ENCODE measurements at places on chromosomes 3 and 15. TPM values are rescaled to one million over a fixed set of nuclear protein-coding genes. Genes with fewer than 3 reads are reported as not detected.

GRCh38 chr15:80474224-80475215 lies 70.3 kb downstream of the ARNT2 start:
- DNase-seq: no peak

DNA sequence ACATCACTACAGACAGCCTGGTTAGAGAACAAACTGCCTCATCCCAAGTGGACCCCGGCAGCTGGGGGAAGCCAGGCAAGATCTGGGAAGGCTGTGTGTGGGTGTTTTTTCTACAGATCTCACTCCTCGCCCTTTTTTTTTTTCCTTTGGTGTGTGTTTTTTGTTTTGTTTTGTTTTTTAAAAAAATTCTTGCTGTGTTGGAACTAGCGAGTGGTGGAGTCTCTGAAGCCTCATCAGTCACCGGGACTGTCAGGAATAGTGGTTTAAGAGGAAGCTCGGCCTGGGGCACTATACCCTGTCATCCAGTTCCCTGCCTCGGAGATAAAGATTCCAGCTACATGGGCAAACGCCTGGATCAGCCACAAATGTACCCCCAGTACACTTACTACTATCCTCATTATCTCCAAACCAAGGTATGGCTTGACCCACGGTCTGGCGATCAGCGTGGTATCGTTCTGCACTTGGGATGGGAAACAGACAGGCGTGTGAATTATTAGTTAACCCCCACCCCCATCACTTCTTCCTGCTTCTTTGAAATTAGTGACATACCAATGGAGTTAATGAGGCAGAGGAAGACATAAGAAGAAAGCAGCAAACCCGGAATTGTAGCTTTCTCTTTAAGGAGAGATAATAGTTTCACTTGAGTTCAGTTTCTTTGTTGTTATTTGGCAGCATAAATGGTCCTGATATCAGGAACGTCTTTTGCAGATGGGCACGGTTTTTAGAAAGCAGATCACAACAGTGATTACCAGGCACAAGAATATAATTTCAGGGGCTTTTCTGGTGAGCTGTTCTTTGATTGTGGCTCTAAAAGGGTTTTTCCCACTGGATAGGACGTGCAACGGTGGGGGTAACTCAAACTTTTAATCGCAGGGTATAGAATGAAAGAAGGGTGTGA lies 722 bp downstream of the RBMS3 start:
- no peak for DNase-seq

- DNase-seq: no peak
These were observed 69.9 kb downstream of the RGMA start for GRCh38 chr15:93019090-93019489.

GRCh38 chr3:8420612-8421011 lies 81.0 kb upstream of the LMCD1 start:
- DNase-seq: no peak

DNA sequence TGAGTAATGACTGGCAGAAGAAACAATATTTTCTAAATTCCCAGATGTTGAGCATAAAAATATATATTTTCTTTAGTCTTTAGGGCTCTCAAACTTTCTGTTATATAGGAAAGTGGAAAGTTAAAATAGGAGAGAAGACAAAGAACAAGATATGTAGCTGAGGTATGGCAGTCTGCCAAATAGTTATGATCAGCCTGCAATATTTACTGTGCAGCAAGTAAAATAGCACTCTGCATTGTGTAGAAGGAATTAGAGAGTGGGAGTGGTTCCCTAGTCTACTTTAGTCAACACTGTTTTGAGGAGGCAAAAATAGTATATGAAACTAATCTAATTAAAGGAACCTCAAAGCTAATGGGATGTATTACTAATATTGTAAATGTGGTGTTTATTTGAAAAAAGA lies 978.1 kb upstream of the ALCAM start:
- DNase-seq: no peak

GRCh38 chr3:187521546-187521945 lies 148.6 kb downstream of the SST start:
- no peak for DNase-seq

PRSS50 gene
- total RNA-seq: not detected

LRRC3B gene
- total RNA-seq: not detected

CDC25A gene
- 30.8 TPM for total RNA-seq

Measured in epithelial cell of proximal tubule (primary cell).